H7 (cell line): ENCODE measurements at places on chromosomes 6 and 20.

- DNase-seq, result no peak
These were observed 89.7 kb downstream of the KCNB1 start for GRCh38 chr20:49392745-49393144.

DNA sequence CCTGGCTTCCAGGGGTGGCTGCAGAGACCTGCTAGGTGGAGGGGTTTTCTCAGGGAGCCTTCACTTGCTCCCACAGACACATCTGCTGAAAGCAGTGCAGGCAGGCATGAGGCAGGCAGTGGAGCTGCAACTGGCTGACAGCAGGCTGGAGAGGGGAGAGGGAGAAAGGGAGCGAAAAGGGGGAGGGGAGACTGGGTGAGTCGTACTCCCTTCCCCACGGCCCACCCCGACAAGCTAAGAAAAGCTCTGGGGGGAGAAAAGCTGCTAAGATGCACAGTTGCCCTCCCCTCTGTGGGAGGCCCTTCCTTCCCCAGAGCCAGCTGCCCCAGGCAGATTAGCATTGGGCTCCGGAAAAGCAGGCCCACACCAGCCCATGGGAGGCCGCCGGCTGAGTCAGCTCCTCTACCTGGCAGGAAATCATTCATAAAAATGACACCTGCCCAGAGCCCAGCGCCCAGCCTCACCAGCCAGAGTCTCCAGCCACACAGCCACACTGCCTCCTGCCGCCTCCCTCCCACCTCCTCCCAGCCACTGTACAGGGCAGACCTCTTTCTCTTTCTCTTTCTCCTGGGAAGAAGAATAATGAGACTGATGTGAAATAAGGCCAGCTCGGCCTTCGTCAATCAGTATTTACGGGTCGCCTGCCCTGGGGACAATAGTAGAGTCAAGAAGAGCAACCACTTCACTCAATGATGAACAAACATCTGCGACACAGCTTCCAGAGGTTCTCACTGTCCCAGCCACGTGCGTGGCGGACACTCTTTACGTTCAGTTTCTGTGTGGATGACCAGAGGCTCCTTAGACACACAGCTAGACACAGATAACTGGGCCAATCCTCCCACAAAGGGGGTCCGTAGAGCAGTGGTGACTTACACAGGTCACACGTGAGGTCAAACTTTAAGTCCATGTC, 7.7 kb upstream of the C20orf203 start:
- DNase-seq, result peak; percentile 86

- no peak for DNase-seq
These were observed 43.5 kb upstream of the TIAM2 start for GRCh38 chr6:154951345-154952200.

- DNase-seq, result no peak
These were observed 284.5 kb upstream of the GJE1 start for GRCh38 chr6:141848029-141848890.

DNA sequence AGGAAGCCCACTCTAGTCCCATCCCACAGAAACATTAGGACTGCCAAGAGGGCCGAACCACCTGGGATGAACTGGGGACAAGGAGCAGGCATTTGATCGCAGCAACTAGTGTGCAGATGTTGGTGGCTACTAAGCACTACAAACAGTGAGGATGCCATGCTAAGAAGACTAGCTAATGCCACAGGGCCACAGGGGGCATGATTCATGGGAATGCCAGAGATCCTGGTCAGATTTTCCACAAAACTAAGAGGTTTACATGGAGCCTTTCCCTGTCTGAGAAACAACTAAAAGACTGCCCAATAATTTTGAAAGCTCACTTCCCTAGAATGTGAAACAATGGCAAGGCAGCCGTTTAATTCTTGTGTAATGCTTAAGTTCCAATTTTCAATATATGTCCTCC, 375.9 kb upstream of the PTCHD4 start:
- no peak for DNase-seq

DNA sequence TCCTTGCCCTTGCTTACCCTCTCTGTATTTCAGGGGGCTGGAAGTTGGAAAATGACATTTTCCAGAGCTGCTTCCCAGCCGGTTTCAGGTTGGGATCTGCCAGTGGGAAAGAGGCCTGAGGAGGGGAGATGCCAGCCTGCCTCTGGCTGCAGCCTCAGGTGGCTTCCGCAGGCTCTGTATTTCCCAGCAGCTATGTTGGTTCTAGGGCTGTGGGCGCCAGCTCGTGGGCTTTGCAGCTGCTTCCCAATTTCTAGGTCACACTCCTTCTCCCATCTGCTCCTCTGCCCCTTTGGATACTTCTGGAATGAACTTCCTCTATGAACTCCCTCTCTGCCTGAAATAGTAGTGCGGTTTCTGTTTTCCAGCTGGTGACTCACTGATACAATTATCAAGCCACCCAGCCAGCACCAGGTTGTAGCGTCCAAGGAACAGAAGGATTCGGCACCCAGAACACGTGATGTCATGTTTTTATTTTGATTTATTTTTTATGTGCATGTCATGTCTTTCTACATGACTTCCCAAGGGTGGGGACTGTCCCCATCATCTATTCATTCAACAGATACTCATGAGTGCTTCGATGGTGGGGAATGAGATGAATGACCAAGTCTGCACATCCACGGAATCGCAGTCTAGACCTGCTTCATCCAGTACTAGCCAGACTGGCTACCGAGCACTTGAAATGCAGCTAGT, 38.0 kb downstream of the TGM2 start:
- DNase-seq, result no peak

- no peak for DNase-seq
These were observed 165.0 kb downstream of the PDE7B start for GRCh38 chr6:136016228-136017225.

DNA sequence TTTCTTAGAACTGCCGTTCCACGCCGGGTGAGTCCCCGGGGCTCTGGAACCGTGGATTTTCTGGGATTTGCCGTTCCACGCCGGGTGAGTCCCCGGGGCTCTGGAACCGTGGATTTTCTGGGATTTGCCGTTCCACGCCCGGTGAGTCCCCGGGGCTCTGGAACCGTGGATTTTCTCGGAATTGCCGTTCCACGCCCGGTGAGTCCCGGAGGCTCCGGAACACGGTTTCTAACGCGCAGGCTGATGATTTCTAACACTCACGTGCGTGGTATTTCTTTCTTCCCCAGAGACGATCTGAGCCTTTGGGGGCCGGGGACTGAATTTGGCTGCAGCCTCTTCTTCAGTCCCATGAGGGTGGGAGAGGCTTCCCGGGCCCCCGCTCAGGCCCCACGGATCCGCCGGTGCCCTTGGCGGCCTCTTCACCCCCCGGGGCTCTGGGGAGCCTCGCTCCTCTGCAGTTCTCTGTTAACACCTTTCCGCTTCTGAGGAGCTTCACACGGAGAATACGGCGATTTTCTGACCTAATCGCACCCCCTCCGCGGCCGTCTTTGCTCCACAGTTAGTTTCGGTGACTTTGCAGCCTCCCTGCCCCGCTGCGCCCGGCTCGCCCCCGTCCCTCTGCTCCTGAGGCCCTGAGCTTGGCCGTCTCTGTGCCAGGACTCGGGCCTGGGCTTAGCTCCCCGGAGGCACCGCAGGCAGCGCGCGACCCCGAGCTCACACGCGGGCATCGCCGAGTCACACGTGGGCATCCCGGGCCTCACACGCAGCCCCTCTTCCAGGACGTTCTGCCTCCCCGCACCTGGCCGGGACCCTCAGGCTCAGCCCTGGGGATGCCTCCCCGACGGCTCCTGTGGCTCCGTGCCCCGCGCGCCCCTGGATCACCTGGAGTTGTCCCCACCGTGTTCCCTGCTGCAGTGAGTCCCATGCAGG, 7.2 kb upstream of the KIF25 start:
- no peak for DNase-seq

GRCh38 chr6:121639021-121639420, 203.6 kb downstream of the GJA1 start:
- no peak for DNase-seq

DNA sequence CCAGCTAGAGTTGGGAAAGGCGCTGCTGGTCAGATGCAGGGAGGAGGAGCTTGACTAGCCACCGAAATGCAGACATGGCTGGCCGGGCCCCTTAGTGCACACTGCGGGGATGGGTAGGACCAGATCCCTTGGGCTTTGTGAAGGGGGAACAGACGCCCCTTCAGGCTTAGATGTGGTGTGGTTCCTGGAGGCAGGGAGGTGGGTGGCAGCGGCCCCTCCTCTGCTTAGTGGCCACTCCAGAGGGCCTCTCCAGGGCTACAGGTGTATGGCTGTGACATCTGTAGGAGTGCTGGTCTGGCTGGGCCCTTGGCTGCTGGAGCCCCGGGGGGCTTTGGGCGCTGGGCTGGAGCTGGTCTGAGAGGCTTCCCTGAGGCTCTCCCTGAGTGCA, 5.9 kb downstream of the CCND3 start:
- DNase-seq, result peak; percentile 57

- DNase-seq, result no peak
These were observed 211.4 kb upstream of the ECI2 start for GRCh38 chr6:4346659-4347333.

DNA sequence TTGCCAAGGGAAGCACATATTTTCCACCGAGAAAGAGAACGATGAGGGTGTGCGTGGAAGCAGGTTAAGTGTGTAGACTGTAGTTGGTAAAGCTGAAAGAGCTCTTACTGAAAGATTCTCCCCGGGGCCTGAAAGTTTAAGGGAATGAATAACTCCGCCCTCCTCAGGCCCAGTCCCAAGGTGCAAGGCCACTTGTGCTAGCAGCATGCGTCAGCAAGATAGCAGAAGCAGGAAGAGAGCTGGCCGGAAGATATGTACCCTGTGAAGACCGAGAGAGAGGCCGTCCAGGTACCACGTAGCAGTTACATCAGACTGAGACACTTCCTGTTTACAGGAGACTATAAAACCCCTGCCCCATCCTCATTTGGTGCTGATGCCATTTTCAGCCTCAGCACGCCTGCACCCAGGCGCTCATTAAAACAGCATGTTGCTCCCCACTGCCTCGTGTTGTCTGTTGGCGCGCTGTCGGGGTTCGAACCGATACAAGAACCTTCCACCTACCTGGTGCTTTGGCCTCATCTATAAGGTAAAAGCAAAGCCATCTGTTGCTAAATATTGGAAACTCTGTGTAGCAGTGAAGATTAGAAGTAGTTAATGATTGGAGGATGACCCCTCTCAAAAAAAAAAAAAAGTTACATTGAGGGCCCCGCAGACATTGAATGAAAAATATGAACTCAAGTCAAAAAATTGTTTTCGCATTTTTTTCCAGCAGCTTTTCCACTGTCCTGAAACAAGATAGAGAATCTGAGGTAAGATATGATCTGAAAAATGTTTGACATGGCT, 18.6 kb upstream of the FAM135A start:
- DNase-seq, result no peak

- no peak for DNase-seq
These were observed 129.5 kb downstream of the BTBD9 start for GRCh38 chr6:38510205-38510604.

DNA sequence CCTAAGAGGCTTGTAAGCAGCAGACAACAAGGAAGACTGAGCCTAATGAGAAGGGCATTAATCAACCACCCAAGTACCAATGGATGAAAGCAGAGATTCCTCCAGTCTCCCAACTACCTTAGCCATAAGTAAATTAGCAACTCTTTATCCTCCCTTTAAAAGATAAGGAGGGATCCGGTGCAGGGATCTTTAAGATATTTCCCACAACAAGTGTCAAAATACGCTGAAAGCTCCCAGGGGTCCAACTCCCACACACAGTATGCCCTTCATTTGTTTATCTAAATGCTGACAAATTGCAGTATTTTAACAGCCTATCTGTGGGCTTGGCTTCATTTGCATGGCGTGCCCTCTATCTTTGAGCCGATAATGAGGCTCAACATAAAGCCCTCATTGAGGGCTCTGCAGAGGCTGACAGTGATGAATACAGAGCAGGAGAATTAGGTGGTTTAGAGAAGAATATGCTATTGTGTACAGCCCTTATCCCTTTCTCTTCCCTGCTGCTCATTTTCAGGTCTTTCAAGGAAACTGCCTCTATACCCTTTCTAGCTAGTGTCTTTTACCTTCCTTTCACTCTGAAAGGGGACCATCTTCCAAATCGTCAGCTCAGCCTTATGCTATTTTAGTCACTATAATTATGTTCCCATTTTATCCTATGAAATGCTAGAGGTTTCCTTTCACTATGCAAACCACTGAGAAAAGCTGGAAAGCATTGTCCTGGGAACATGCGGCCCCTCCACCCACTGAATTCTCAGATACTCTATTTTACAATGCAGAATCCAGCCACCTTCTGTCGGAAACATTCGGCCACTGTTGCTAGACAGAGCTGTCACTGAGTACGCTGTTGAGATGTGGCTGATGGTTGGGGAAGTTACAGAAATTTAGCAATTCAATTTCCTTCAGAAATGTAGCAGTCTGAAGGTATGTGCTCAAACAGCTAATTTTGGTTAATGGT, 575.2 kb upstream of the JAG1 start:
- DNase-seq, result no peak

DNA sequence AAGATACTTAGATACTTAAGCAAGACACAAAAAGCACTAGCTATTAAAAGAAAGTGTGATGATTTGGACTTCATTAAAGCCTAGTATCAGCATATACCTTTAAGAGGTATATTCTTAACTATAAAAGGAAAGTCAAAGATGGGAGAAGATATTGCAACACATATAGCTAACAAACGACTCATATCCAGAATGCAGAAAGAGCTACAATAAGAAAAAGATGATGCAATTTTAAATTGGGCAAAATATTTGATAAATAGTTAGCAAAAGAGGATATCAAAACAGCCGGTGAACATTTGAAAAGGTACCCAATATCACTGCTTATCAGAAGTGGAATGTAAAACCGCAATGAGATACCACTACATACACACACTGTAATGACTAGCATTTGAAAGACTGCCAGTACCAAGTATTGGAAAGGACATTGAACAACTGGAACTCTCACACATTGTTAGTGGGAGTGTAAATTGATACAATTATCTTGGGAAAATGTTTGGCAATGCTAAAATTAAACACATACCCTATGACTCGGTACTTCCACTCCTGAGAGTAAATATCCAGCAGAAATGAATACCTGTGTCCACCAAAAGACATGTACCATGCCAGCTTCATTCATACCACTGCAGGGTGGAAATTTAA, 25.7 kb downstream of the MUC22 start:
- DNase-seq, result no peak

DNA sequence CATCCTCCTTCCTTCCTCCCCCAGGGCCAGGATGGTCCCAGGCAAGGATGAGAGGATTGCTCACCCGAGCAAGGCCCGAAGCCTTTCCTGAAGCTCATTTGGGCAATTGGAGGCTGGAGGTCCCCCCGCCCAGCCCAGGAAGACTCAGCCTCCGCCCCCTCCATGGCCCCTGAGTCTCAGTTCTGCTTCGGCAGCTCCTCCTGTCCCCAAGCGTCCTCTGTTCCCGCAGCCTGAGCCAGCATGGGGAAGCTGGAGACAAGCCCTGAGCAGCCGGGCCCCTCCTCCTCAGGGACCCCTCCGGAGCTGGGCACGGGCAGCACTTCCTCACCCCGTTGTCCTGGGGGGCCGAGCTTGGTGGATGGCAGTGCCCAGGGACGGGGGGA, 26.0 kb downstream of the SLC17A9 start:
- DNase-seq, result no peak
